ENCODE measurements at places on chromosomes 1 and 21.

GRCh38 chr1:100391675-100392074 lies 39.4 kb downstream of the CDC14A start:
- no peak for DNase-seq

- DNase-seq, result no peak
These were observed 23.9 kb downstream of the GPR161 start for GRCh38 chr1:168112673-168113305.

DNA sequence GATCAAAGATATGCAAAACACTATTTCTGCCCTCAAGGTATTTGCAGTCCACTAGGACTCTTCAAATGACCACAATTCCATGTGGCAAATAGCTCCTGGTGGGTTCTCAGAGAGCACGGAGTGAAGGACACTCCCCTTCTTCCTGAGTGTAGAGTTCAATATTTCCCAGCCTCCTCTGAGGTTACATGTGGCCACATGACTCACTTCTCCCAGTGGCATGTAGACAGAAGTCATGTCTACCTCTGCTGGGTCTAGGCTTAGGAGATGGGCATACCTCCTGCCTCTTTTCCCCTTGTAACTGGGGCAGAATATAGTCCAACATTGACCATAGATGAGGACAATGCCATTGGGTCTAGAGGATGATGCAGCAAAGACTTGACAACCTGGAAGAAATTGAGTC lies 191.4 kb downstream of the MIS18A start:
- no peak for DNase-seq

DNA sequence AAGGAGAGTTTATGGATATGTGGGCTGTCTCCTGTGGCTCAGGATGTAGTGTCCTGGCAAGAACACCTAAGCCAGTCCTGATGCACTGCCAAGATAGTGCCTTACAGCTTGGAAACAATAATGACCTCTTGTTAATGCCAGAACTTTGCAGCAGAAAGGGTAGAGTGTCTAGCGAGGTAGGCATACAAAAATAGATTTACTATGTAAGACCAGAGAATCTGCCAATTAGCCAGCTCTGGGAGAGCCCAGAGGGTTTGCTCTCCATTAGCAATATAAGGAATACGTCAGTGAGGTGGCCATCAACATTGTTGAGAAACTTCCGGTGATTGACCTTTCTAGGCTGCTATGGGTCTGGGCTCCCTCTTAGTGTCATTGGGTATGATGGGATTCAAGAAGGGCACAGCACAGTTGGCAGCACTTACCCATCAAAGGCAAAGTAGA lies 178.5 kb upstream of the GALNT2 start:
- DNase-seq, result no peak

DNA sequence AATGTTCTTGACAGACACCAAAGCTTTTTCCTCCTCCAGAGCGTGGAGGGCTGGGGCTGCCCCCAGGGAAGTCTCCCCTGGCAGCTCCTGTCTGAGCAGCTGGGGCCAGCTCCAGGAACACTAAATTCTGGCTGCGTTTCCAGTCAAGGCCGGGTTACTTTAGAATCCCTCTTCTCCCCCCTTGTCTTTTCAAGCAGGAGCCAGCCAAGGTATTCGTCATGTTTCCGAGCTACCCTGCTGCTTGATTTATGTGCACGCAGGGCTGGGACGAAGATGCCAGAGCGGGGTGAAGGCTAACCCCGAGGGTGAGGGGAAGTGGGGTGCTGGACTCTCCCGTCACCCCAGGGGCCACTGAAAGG lies 68.1 kb upstream of the ANGPTL1 start:
- DNase-seq, result no peak

- no peak for DNase-seq
These were observed 30.0 kb downstream of the LRRC3 start for GRCh38 chr21:44485254-44485793.

GRCh38 chr1:59947047-59947938 lies 20.7 kb upstream of the CYP2J2 start:
- DNase-seq, result no peak

- no peak for DNase-seq
These were observed 6.8 kb upstream of the ZBTB40 start for GRCh38 chr1:22444856-22445255.

- no peak for DNase-seq
These were observed 12.3 kb downstream of the SLC44A3 start for GRCh38 chr1:94832446-94832845.

Measured in cardiac septum (tissue), 1 donor.